ENCODE measurements at places on chromosomes 1 and 21.

DNA sequence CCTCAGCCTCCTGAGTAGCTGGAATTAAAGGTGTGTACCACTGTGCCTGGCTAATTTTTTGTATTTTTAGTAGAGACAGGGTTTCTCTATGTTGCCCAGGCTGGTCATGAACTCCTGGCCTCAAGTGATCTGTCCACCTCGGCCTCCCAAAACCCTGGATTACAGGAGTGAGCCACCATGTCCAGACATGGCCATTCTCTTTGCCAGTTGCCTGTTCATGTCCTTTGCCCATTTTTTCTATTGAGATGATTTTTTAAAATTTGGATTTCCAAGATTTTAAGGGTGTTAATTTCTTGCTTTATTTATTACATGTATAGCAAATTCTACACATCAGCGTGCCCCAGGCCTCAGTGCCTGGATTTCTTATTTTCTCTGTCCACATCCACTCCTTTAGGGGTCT lies 2.8 kb downstream of the POLR3GL start:
- DNase-seq, result no peak

DNA sequence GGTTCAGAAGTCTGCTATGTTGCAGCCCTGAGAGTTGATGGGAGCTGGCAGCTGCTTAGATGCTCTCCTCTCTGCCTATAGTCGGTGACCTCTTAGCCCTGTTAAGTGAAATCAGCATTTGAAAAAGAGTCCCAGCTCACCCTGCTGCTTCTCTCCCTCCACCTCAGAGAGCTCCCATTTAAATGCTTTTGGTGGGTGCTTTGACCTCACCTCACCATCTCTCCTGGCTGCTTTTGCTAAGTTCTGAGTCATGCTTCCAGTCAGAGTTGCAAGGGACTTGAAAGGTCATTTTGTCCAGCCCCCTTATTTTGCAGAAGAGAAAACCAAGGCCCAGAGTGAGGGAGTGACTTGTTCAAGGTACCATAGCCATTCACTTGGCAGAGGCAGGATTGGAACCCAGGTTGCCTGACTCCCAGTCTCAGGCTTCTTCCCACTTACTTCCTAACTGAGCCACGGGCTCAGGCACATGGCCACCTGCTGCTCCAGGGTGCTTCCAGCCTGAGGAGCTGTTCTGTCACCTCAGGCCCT lies 3.3 kb downstream of the MAPKAPK2 start:
- no peak for DNase-seq

DNA sequence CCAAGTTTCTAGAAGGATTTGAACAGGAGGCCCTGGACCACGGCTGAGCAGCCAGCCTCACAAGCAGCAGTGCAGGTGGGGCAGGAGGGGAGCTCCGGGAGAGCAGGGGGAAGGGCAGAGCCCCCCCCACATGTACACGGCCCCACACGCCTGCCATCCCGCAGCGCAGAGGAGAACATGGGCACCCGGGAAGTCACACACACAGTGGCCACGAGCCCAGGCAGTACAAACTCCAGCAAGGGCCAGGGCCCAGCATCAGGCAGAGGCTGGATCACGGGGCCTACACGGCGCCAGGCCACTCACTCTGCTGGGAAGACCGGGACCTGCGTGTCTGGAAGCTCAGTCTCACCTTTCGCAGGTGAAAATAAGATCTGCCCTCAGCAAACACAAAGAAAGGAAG lies 5.2 kb downstream of the SUMO3 start:
- DNase-seq, result no peak

DNA sequence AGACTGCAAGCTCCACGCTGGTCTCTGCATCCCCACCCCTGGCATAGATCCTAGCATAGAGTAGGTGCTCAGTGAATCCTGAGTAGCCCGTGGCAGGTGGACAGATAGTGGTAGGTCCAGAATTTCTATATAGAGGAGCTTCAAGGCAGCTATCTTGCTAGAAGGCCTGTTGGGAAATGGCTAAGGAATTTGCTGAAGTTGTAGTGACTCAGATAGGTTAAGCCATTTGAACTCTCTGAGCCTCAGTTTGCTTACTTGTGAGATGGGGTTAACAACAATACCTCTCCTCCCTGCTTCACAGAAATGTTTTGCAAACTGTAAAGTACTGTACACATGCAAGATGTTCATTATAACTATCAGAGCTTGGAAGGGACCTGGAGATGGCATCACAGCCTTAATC lies 23.4 kb upstream of the EPHB2 start:
- DNase-seq, result no peak

- DNase-seq, result no peak
Measured at GRCh38 chr1:168829876-168830275, 100.9 kb upstream of the DPT start.

DNA sequence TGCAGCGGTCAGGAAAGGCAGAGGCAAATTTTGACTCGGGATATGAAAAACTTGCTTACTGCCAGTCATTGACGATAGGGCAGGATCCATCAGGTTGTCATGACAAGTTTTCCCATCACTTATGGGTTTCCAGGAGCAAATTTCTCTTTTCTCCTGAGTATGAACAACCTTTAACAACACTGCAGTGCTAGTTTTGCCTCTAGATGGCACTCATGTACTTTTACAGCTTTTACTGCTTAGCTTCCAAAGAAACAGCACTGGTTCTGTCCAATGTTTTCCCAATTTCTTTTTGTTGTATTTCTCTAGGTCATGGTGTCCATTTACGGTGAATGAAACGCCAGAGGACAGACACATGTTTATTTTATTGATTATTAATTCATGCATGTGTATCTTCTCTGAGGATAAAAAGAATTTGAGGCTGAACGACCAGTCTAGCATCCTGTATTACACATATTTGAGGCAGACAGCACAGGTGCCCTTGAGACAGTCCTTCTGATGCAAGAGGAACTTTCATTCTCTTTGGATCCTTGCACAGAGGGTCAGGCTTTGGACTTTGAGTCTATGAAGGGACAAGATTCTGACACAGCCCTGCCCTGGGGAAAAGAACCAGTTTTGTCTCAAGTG lies 112.3 kb upstream of the TRABD2B start:
- no peak for DNase-seq

DNA sequence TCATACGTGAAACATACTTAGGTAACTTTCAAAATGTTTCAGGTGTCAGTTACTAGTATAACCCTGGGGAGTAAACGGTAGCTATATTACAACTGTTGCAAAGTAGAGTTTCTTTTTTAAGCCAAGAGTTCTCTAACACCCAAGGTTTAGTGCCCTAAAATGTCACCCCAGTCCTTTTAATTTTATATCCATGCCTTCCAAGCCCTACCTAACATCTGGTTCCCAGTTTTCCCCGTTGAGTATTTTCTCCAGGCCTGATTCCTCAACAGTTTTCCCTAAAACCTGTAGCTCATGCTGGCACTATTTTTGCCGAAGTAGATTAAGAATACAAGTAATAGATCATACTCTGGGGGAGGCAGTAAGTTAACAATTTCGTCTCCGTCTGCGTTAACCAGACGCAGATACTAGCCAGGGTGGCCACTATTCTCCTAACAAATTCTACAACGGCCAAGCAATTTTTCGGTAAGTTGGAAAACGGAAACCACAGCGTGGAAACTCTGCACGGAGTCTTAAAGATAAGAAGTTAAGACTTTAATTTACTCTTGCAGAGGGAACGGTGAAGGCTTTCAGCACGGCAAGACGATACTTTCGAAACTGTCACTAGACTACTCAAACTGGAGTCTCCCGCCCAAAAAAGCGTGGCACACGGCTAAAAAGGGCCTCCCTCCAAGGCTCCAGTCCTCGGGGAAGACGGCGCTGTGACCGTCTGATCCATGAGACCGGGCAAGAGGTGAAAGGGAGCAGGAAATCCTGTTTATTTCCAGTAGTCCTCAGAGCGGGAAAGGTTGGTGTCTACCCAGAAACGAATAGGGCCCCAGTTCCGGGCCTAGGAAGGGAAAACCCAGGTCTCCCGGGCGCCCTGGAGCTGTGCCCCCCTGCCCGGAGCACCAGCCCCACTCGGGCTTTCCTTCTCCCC lies 945 bp downstream of the SRSF4 start:
- no peak for DNase-seq

DNA sequence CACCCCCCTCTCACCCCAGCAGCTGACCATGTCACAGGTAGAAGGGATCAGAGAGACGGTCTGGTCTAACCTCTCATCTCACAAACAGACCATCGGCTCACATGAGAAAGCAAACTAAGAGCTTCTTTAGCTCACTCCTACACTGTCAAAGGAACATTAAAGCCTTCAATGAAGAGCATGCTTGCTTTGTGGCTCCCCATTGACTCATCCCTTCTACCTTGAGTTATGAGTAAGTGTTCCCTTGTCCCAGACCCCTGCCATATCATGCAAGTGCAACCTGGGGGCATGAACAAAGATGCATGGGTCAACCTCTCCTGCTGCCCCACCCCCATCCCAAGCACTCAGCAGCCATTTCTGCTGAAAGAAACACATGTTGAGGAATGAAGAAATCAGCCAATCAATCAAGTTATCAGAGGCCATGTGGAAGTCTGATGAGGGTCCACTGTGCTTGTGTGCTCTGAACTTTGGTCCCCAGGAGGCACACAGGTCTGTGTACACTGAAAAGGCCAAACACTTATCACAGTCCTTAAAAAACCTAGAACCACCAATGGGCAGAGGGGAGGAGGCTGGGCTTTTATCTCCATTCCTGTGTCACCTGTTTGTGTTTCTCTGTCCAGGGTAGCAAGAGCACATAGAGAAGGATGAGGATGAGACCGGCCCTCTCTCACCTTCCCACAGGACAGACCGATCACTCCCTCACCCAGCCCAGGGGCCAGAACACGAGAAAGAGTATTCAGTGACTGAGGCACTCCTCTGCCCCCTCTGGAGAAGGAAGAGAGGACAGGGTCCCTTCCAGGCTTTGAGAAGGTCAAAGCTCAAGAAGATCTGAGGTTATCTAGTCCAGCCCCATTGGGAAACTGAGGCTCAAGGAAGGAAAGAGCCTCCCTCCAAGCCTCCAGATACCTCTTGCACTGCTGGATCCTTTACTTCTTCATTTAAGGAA lies 9.5 kb downstream of the ETNK2 start:
- DNase-seq, result no peak

- no peak for DNase-seq
Measured at GRCh38 chr21:24428591-24429199, 1178.6 kb downstream of the MRPL39 start.

DNA sequence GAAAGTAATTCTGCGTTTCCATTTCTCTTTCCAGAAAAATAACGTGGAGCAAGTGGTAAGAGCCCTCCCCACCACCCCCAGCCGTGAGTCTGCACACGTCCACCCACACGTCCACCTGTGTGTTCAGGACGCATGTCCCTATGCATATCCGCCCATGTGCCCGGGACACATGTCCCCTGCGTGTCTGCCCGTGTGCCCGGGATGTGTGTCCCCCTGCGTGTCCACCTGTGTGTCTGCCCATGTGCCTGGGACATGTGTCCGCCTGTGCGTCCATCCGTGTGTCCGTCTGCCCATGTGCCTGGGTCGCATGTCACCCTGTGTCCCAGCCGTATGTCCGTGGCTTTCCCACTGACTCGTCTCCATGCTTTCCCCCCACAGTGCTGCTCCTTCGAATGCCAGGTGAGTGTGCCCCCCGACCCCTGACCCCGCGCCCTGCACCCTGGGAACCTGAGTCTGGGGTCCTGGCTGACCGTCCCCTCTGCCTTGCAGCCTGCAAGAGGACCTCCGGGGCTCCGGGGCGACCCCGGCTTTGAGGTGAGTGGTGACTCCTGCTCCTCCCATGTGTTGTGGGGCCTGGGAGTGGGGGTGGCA lies 5.6 kb downstream of the COL6A1 start:
- no peak for DNase-seq

DNA sequence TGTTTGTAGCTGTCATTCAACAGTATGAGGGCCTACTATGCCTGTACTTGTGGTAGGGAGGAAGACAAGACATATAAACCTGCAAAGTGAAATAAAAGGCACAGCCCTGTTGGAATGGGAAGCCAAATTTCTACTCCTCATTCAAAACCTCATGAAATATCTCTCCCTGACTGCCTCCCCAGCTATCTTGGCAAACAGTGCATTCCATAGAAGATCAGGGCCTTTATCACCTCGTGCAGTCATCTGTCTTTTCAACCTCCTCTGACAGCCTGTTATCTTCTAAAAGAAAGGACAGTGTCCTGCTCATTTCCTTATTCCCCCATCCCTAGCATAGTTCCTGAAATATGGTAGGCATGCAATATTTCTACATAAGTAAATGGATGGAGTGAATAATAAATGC lies 71.0 kb downstream of the SH3GLB1 start:
- no peak for DNase-seq

DNA sequence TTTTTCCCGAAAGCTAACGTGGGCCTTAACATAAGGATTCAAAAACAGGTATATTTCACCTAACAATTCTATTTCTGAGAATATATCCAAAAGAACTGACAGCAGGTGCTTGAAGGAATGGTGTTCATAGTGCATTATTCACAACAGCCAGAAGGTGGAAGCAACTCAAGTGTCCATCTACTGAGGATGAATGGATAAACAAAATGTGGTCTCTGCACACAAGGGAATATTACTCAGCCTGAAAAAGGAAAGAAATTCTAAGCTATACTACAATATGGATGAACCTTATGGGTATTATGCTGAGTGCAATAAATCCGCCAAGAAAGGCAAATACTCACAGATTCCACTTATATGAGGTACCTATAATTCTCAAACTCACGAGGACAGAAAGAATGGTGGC lies 6.1 kb upstream of the RIPPLY3 start:
- DNase-seq, result no peak

- DNase-seq, result no peak
Measured at GRCh38 chr1:15676010-15676409, 8.1 kb upstream of the PLEKHM2 start.

GRCh38 chr1:179814546-179814838 lies 63.1 kb downstream of the TOR1AIP2 start:
- no peak for DNase-seq

DNA sequence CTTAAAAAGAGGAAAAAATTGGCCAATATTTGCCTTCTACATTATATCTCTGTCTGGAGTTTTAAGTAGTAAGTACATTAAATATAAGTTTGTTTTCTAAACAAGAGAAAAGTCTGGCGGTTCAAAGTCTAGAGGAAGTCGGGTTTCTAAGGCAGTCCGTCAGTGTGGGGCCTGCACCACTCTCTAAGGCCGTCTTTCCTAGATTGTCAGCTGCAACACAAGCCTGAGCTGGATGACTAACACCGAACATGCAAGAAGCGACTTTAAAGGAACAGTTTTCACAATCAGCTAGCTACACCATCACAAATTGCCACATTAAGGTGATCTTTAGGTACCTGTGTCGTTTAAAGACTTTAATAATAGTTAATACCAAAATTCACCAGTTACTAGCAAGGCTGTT lies 19.6 kb downstream of the CCSAP start:
- DNase-seq, result no peak

DNA sequence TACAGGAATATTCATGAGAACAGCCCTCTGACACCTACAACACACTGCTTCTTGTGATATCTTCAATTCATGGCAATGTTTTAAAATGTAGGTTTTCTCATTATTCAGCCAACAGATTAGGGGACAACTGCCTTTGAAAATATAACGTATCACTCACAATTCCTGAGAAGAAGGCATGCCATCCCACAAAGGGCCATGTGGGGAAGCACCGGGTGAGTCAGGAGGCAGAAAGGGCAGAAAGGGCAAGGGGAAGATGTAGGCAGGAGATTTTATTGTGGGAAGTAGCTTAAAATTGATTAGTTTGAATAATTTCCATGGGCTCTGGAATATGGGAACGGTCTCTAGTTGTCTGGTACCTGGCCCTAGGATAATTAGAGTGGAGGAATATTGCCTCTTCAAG lies 165.7 kb downstream of the HHIPL2 start:
- DNase-seq, result no peak

- DNase-seq, result no peak
Measured at GRCh38 chr1:91700771-91701471, 185.0 kb downstream of the TGFBR3 start.

Measured in stimulated activated CD4-positive, alpha-beta T cell treated with anti-CD3 and anti-CD28 coated beads, Interleukin-1b, Interleukin-23, amount 100 ng/mL, for 1 hour (primary cell).